NCI-H1436 (cell line): ENCODE measurements at places on chromosomes 7 and 10.
A peak's percentile ranks its signal among the peaks of the same experiment; 100 is the strongest.

DNA sequence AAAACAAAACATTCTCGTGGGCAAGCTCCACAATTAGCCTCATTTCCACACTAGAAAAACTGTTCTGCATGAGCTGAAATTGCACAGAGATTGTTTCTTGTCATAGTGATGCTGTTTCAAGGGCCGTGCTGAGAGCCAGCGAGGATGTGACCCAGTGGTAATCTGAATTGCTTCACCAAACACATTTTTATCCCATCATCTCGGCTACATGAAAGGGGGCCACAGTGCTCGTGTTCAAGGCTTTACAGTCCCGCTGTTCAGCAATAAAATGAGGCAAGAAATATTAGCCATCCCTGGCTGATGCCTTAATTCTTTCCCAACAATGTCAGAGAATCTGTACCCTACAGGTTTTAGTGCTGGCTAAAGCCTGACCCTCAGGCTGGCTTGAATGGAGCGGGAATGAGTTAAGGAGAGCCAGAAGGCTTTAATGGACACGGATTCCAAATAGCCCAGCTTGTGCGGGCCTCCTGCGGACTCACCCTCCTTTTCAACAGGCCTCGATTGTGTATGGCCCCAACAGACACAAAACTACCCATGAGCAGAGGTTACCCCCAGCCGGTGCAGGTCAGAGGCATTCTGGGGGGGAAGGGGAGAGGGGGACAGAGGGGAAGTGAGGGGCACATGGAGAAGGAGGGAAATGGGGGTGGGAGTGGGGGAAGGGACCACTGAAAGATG is 2.0 kb upstream of the GDF10 start:
- DNase-seq: no peak

DNA sequence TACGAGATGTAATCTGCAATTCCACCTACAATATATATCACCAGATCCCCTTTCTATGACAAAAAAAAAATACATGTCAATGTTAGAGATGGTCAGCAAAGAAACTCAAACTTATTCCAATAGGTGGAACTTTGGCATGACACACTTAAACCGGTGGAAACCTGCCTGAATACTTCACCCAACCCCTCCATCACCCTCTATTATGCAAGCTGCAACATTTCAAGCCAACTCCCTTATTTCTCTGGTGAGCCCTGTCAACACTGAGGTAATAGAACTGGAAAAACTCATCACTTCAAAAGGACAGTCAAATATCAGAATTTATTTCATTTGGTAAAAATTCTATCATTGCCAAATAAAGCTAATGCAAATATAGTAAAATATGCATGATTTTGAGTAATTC is 3.6 kb downstream of the ZNF438 start:
- DNase-seq: no peak

- peak; percentile 49 for DNase-seq
Observed at GRCh38 chr10:100319707-100320402, 10.2 kb downstream of the PKD2L1 start.

- no peak for DNase-seq
Observed at GRCh38 chr7:39130857-39131526, 153.3 kb downstream of the POU6F2 start.

GRCh38 chr10:14111208-14111607 is 219.5 kb downstream of the FRMD4A start:
- DNase-seq: no peak

GRCh38 chr10:104331208-104331838 is 6.9 kb downstream of the ITPRIP start:
- DNase-seq: peak; percentile 68
